ENCODE measurements at places on chromosomes 7 and 10. TPM values are rescaled to one million over a fixed set of nuclear protein-coding genes. Genes with fewer than 3 reads are reported as not detected.

GRCh38 chr10:129792141-129792540 lies 171.9 kb downstream of the EBF3 start:
- no peak for DNase-seq

H2BK1 gene
- total RNA-seq: not detected

DNA sequence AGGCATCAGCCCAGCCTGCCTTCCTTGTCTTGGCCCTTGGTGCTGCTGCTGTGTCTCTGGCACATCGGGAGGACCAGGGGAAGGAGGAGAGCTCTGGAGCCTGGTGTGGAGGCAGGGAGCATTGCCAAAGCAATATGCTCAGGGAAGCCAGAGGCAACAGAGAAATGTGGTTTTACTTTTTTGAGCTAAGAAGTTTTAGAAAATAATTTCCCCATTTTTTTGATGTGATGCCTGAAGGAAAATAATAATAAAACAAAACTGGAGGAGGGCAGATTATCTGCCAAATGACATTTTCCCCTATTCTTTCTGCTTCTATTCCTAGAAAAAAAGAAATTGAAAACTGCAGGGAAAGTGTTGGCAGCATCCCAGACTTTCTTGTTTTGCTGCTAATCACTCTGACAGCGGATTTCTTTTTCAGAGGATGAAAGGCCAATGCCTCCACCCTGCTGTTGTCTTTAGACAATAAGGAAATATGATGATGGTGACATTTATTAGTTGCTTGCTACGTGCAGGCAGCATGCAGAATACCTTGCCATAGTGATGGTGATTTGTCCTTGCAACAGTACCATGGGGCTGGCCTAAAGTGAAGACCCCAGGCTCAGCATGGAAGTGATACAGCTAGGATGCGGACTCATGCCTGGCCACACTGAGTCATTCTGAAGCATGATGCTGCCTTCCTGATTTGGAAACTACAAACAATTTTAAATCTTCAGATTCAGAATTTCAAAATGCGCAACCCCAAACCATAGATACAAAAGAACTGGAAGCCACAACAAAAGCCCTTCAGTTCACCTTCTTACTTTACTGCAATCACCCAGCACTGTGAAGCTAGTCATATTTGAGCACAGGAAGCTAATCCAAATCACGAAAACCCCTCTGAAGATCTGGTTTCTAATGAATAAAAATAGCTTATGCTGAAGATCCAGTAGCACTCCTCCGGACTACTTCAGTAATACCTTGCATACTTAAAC lies 260.2 kb upstream of the TMEM72 start:
- no peak for DNase-seq

PLCE1 gene
- 4.2 TPM for total RNA-seq

Measured in Right ventricle myocardium inferior (tissue), 1 donor.